ENCODE measurements at places on chromosomes 12 and 14. TPM values are rescaled to one million over a fixed set of nuclear protein-coding genes. Genes with fewer than 3 reads are reported as not detected.

- DNase-seq: no peak
Observed at GRCh38 chr14:38887696-38888095, 215.3 kb downstream of the SEC23A start.

GRCh38 chr12:84157170-84157569 lies 755.4 kb downstream of the SLC6A15 start:
- no peak for DNase-seq

Gene RGS6
- total RNA-seq: 0.34 TPM

Gene TESPA1
- total RNA-seq: 0.23 TPM

Gene GPR33
- total RNA-seq: not detected

- no peak for DNase-seq
Observed at GRCh38 chr14:58765843-58766242, 128.1 kb downstream of the DACT1 start.

DNA sequence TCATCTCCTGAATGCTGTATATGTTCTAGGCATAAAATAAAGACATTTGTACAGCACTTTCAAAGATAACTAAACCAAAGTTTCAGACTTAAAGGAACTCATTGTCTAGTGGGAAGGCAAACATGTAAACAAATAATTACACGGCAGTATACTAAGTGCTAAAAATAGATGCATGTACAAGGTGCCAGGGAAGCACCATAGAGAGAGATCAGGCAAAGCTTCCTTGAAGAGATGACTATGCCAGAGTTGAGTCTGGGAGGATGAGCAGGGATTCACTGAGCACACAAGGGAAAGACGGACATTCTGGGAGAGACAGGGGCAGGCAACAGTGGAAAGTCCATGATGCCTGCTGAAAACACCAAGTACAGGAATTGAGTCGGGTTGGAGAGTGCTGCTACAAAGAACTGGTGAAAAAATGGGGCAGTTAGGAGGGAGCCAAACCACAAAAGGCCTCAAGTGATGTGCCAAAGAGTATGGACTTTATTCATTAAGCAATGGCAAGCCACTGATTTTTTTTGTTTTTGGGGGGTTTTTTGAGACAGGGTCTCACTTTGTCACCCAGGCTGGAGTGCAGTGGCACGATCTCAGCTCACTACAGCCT lies 26.8 kb downstream of the ANKS1B start:
- no peak for DNase-seq

DNA sequence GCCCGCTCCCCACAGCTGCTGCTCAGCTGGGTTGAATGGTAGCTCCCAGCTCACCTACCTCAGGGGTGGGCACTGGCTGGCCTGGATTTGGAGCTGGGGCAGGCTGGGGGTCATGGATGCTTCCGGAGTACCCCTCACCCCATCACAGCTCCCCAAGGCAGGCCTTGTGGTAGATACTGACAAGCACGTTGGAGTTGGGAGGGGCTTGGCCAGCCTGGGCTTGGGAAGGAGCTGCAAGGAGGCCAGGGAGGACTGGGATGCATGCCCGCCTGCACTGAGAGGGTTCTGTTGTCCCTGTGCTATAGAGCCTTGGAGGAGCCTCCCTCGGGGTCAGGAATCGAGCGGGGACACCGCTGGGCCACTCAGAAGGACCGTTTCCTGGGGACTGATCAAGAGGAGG lies 14.2 kb downstream of the TMEM63C start:
- no peak for DNase-seq

- peak; percentile 39 for DNase-seq
Observed at GRCh38 chr12:7130701-7131501, 730 bp downstream of the CLSTN3 start.

GRCh38 chr12:53251477-53252348 lies 16.4 kb upstream of the ESPL1 start:
- DNase-seq: peak; percentile 44

DNA sequence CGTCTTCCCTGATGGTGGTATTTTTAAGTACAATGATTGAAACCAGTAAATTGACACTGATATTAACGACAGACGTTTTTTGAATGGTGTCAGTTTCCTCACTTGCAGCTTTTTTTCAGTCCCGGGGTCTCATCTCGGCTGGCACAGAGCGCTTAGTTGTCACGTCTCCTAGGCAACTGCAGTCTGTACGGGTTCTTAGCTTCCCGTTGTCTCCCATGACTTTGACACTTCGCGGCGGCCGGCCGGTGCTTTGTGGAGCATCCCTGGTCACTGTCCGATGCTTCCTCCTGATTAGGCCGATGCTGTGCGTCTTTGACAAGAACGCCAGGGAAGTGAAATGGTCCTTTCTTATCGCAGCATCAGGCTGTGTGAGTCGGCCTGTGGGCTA lies 67.4 kb downstream of the ADGRD1 start:
- no peak for DNase-seq

Gene OR6C2
- total RNA-seq: not detected

GRCh38 chr12:113591480-113591974 lies 119.9 kb upstream of the LHX5 start:
- no peak for DNase-seq

Gene TCTN1
- total RNA-seq: 22.6 TPM

- no peak for DNase-seq
Observed at GRCh38 chr14:51990488-51990887, 1.1 kb downstream of the RTRAF start.

DNA sequence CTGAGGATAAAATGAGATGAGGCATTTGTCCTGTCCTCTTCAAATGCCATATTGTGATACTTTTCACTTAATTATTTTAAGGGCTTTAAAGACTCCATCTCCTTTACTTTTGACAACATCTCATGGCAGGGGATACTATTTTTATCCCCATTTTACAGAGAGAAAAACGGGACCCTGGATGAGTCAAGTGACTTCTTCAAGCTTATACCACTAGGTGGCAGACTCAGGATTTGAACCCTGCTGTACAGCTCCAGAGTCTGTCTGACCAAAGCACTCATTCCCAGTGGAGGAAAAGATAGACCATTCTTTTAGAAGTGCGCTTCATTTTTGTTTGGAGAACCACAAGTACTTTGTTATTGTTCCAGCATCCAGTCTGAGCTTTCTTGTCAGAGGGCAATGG lies 1.7 kb upstream of the SMOC1 start:
- DNase-seq: no peak

- DNase-seq: no peak
Observed at GRCh38 chr12:123971449-123971769, 1.2 kb downstream of the CCDC92 start.

Gene KRT75
- total RNA-seq: not detected

Gene RNFT2
- 8.9 TPM for total RNA-seq

DNA sequence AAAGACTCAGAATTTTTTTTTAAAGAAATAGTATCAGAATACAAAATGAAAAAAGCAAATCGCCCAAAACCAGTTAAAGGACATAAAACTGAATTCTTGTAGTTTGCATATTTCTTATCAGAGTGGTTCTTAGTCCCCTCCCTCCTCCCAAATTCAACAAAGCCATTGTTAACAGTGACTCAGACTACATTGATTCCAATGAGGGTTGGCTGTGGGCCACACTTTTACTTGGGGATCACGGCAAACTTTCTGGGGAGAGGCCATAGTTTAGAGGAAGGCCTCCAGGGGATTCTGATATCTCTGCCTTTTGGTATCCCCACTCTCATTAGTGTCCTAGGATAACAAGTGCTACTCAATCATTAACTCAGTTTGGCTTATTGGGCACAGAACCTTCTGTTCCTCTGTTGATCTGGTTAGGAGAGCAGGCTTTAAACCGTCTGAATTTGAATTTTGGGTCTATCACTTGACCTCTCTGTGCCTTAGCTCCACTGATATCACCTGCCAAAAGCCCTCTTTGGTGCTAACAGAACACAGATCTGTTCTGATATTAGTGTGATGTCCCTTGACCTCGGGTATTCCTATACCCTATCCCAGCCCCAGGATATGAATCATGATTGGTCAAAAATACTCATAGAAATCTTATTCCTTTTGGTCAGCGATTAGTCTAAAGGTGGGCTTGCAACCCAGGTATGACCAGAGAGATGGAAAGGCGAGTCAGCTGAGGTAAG lies 45.2 kb upstream of the APPL2 start:
- no peak for DNase-seq

DNA sequence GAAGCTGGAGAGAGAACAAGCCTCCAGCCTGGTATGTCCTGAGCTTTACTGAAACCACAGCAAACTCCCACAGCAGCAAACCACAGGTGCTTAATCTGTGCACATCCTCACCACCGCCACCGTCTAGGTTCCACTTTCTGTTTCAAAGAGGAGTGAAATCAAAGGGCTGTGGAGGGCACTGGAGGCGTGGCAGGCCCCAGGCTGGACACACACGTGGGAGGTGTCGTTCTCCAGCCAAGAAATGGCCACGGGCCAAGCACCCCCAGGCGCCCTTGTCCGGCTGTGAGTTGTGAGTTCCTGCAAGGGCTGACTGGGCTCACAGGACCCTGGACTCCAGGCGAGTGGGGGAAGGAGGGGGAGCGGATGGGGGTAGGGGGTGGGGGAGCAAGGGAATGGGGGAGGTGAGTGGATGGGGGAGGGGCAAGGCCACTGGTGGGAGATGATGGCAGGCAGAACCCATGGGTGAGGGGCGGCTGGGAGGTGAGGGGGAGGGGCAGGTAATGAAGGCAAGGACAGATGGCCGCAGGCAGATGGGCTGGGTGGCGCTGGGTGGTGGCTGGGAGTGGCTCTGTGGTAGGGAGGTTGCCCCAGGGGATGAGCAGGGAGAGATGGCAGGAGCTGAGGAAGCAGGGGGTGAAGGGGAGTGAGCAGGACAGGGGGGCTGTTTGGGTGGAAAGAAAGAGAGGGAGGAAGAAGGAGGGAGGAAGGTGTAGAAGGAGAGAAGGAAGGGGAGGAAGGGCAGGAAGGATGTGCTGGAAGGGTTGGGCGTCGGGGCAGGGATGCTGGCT lies 86.7 kb downstream of the NCOR2 start:
- peak; percentile 68 for DNase-seq

Gene FLVCR2
- total RNA-seq: 6.2 TPM

Gene OR4E2
- not detected for total RNA-seq

Gene DBX2
- not detected for total RNA-seq

DNA sequence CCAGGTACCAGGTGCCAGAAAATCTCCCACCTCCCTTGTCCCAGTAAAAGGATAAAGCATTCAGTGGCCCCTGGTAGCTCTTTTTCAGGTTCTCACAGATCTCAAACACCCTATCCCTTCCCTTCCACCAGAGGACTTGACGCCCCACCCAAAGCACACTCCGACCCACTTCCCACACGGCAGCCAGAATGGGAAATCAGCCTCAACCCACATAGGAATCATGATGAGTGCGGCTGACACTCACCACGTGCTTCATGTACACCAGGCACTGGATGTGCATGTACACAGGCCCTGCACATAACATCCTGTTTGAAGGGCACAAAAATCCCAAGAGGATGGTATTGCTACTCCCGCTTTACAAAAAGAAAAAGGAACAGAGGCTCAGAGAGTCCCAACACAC lies 71.9 kb downstream of the TBX3 start:
- no peak for DNase-seq

- no peak for DNase-seq
Observed at GRCh38 chr12:89634508-89634907, 74.1 kb downstream of the ATP2B1 start.

- DNase-seq: peak; percentile 51
Observed at GRCh38 chr14:36514278-36515104, 5.5 kb downstream of the NKX2-1 start.

DNA sequence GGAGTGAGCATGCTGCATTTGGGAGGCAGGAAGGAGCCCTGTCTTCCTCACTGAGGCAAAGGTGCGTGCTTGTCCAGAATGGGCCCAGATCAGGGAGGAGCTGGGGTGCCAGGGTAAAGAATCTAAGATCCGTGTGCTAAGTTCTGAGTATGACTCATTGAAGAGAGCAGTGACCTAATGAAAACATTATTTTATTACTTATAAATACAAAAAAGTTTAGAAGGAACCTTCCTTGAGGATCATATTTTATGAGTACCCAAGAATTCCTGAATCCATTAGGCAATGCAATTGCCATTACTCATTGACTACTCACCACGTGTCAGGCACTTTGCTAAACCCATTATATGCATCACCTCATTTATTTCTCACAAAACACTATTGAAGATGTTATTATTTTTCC lies 264.7 kb downstream of the EGLN3 start:
- peak; percentile 89 for DNase-seq

DNA sequence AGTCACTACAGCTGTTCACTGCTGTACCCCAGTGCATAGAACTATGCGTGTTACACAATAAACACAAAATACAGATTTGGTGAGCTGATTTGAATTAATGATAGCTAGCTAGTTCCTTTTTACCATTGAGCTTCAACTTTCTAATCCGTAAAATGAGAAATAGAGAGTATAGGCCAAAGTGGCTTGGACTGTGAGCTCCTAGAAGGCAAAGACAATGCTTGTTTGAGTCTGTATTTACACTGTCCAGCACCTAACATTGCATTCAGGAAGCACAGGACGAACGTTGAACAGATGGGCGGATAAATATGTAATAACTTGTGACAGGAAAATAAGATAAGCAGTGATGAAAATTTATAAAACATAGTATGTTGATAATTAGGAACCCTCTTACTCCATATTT lies 31.5 kb downstream of the SLC17A8 start:
- no peak for DNase-seq

Gene IGFBP6
- total RNA-seq: 26.3 TPM

GRCh38 chr14:61125867-61126572 lies 145.0 kb downstream of the SLC38A6 start:
- DNase-seq: no peak

Gene CHURC1
- 48.1 TPM for total RNA-seq

- DNase-seq: no peak
Observed at GRCh38 chr12:109504068-109504467, 26.6 kb downstream of the UBE3B start.

Gene VTI1B
- 92.0 TPM for total RNA-seq

DNA sequence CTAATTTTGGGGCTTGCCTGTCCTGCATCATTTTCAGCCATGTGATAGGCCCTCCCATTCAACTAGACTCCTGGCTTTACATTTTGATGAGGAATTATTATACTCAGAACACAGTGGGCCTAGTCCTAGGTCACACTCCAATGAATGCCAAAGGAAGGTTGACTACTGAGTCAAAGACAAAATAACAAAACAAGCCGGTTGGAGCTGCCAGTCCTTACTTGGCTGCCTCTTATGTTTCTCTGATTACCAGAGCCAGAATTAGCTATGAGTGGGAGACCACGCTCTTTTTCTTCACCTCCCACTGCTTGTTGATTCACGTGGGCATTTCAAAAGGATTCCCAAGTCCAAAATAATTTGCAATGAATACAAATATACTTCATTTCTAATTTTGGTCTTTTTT lies 78.1 kb upstream of the USP44 start:
- no peak for DNase-seq

Gene AQP6
- not detected for total RNA-seq

GRCh38 chr14:49955024-49955423 lies 62.1 kb downstream of the ARF6 start:
- DNase-seq: no peak

Gene C12orf56
- not detected for total RNA-seq

- DNase-seq: no peak
Observed at GRCh38 chr14:104392001-104392395, 187.6 kb upstream of the C14orf180 start.

GRCh38 chr14:96445844-96446710 lies 54.1 kb downstream of the AK7 start:
- DNase-seq: no peak

Gene LRRK2
- total RNA-seq: 0.02 TPM

Gene PLEKHD1
- 0.05 TPM for total RNA-seq

- DNase-seq: peak; percentile 48
Observed at GRCh38 chr14:31934767-31935266, 142.3 kb upstream of the ARHGAP5 start.

All from astrocyte (in vitro differentiated cells and primary cell).